ENCODE measurements at places on chromosomes 12 and 14.

- no peak for DNase-seq
These were observed 9.8 kb downstream of the APPL2 start for GRCh38 chr12:105226219-105226618.

DNA sequence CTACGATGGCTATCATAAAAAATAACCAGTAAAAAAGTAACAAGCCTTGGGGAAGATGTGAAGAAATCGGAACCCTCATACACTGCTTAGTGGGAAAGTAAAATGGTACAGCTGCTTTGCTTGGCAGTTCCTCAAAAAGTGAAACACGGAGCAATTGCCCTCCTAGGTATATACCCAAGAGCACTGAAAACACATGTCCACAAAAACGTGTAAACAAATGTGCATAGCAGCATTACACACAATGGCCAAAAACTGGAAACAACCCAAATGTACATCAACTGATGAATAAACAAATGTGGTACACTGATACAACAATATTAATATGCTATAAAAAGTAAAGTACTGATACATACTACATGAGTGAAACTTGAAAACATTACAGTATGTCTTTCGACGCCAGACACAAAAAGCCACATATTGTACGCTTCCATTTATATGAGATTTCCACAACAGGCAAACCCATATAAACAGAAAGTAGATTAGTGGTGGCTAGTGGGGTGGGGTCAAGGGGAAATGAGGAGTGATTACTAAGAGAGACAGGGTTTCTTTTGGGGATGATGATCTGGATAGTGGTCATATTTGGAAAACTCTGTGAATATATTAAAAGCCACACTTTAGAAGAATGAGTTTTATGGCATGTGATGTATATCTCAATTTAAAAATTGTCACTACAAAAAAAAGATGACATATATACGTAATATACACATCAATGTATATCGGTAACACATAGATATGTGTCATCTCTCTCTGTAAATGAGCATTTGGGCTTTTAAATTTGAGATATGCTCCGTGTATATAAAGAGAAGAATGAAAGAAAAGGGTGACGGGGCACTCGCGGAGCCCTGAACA is 996 bp downstream of the SLC41A2 start:
- DNase-seq = no peak

- no peak for DNase-seq
These were observed 262.1 kb downstream of the FBXL14 start for GRCh38 chr12:1332327-1332726.

GRCh38 chr12:5480218-5480937 is 48.5 kb downstream of the NTF3 start:
- no peak for DNase-seq

DNA sequence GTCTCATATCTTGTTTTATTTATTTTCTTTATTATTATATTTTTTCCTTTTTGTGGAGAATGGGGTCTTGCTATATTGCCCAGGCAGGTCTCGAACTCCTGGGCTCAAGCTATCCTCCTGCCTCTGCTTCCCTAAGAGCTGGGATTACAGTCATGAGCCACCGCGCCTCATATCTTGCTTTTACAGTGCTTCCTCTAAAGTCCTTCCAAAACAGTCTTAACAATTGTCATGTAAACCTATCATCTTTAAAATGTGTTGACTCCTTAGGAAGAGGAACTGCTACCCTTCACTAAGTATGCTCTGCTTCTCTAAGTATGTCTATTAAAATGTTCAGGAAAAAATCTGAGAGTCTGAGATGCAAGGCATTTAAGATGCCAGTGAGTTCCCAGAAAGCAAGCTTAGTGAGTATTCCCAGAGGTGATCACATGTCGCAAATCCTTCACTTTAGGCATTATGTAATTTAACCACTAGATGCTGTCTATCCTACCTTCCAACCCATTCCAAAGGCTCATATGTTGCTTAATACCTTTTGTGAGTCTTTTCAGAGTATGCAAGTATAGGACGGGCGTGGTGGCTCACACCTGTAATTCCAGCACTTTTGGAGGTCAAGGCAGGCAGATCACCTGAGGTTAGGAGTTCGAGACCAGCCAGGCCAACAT is 19.7 kb upstream of the FOXJ2 start:
- no peak for DNase-seq

DNA sequence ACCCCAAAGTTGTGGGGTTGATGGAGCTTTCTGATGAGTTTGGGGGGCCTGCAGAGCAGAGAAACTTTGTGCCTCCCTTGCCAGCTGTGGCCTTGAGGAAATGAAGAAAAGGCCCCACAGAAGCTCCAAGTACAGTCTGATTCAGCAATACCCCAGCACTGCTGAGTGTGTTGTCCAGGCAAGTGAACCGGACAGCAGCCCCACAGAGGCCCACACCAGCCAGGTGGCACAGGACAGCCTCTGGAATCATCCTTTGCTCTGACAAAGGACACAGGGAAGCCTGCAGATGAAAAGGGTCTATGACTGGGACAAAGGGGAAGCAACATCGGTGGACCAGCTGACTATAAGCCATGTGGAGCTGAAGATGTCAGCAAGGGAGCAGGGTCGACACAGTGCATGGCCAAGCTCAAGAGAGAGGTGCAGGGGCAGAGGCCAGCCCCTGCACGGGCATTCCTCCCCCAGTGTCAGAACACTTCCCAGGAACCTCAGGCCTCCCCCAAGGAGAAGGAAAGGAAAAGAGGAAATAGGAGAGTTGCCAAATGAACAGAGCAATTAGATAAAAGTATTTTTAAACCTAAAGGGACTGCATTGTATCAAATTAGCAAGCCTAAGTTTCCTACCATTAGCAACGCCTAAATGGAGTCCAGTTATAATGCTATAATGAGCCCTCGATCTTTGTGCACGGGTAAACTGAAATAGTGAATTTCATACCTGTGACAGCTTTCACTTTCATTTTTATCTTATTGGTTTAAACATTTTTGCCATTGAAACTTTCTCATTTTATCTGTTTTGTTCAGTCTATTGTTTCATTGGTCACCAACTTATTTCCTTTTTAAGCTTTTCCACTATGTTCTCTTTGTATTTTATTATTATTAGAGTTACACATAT is 46.3 kb upstream of the PTGDR start:
- no peak for DNase-seq

DNA sequence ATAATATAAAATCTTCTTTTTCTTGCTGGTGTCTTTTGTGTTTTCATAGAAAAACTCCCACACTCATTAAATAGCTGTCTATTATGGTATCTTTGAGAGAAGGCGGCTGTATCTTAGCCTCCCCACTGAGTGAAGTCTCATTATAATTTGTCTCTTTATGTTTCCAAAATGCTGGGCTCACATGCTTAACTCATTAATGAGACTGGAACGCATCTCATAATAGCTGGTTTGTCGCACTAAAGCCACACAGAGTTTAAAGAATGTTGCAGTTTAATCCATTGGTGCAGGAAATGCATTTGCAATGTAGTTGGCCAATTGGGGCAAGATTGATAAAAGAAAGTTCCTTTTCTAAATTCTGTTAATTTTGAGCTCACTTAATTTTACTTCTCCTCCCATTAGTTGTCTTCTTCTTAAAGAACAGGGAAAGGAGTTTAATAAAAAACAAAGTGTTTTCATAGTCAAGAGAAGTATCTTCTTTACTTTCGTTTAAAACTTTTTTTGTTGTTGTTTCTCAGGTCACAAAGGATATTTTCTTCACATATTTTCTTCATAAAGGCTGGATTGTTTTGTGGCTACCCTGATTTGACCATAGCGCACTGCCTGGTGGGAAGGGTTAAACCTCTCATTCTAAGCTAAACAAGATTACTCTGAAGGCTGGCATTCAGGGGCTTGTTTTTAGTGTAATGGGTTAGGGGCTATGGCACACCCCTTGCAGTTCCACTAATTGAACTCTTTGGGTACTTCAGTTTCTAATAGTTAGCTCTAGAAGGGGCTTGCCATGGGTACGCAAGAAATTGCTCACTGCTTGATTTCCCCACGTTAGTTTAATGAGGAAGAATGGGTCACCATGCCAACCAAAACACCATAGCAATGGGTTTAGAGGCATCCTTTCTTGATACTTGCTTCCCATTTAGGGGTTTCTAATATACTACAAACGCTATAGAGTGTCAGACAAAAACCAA is 197.0 kb downstream of the TMTC2 start:
- DNase-seq = no peak

DNA sequence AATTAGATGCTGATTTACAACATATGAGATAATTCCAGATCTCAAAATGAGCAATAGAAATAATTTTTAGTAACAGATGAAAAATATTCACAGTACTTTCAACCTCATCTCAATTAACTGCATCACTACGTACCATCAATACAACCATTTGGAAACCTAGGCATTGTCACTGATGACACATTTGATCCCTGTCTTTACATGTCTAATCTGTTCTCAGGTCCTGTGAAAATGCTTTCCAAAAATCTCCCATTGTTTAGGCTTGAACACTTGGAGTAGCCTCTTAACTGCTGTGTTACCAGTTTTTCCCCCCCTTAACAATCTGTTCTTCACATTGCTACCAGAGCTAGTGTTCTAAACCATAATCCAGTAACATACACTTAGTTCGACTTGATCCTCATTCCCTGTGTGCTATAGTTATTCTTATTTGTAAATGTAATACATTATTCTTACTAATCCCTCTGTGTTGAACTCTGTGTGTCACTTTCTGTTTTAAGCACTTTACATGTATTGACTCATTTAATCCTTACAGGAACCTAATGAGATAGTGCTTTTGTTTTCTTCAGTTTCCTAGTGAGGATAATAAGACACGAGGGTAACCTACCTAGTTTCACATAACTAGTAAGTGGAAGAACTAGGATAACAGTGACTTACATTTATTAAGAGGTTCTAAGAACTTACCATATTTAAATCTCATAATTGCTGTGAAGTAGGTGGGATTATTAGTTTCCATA is 41.7 kb downstream of the LARP4 start:
- DNase-seq = no peak

DNA sequence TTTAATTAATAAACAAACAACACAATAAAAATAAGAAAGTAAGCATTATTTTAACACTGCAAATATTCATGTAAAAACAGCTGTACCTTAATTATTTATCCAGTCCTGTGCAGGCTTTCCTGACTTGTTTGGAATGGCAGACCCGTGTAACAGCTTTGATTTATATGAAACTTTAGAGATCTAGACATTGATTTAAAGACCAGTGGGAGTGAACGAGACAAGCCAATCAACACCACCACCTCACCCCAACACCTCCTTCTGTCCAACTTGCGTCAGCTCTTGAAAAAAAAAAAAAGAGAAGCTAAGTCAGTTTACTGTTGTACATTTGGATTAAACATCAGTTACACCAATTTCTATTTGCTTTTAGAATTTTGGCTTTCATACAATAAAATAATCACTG is 22.3 kb downstream of the SLC38A4 start:
- no peak for DNase-seq

DNA sequence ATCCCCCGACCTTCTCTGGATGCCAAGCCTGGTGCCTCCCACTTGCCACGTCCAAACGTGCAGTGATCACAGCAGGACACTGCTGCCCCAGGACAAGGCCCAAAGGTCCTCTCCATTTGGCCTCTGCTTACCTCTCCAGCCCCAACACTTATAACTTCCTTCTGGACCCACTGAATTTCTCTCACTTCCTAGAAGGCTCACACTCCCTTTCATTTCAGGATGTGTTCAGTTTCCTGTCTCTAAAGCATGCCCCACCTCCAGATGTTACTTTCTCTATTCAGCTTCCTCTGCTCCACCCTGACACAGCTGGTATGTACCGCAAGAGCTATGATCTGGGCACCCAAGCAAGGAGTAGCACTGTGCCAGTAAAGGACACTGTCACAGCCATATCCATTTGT is 33.0 kb downstream of the CDKL1 start:
- no peak for DNase-seq

GRCh38 chr12:78864870-78865463 is 393 bp downstream of the SYT1 start:
- no peak for DNase-seq

- no peak for DNase-seq
These were observed 1.1 kb downstream of the MIS18BP1 start for GRCh38 chr14:45251912-45252311.

DNA sequence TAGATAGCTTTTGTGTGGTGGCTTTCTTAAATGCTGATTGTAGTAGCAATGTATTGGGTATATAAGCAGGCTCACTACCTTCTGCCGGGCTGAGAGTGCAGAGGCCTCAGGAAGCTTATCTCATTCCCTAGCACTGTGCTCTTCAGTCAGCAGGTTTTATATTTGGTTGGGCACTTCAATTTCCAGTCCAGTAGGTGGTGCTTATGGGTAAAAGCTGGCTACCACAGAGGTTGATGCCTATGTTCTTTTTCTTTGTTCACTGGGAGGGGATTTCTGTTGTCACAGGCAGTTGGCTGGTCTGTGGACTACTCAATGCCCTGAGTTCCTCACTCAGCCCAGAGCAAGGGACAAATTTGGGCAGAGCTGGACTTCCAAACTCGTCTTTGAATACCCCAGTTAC is 43.0 kb upstream of the GLIPR1 start:
- no peak for DNase-seq

All from stimulated activated CD8-positive, alpha-beta memory T cell treated with anti-CD3 and anti-CD28 coated beads, Interleukin-4, amount 100 ng/mL, for 1 hour (primary cell).